ENCODE measurements at places on chromosomes 13 and 19.

DNA sequence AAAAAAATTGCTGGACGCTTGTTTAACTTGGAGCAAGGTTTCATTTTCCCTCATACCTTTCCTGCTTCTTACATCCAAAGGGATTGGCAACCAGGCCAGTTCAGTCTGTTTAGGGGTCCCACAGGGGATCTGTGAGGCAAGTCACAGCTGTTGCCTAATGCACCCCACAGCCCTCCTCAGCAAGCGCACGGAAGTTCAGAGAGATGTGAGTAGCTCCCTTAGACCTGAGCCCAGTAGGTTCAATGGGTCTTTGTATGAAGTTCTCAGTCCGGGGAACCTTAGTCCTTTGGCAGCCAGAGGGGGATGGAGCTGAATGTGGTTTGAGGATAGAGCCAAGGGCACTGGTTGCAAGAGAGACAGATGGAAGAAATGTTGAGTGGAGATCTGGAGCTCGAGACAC, 13.0 kb downstream of the SAMD4B start:
- DNase-seq: no peak

GRCh38 chr13:26425443-26426358, 131.8 kb upstream of the WASF3 start:
- DNase-seq: no peak

GRCh38 chr19:29618871-29619270, 12.8 kb downstream of the POP4 start:
- no peak for DNase-seq

- no peak for DNase-seq
Observed at GRCh38 chr19:17611462-17612244, 56.2 kb downstream of the COLGALT1 start.

DNA sequence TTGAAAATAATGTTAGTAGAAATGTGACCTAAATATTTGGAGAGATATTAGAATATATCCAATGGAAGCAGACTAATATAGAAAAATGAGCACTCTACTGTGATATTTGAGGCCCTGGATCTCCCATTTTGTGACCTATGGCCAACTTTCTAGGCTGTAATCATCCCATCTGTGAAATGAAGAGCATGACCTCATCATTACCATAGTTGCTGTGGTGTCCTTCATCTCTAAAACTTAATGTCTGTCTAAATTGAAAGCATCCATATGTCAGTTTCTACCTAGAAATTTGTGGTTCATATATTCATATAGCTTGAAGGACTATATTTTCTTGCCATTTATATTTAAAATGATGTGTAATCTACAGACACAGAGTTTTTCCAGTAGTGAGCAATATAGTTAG, 41.6 kb downstream of the PAN3 start:
- DNase-seq: no peak

GRCh38 chr19:33412601-33413425, 39.3 kb downstream of the CEBPG start:
- DNase-seq: no peak

- DNase-seq: no peak
Observed at GRCh38 chr19:41166944-41167804, 25.8 kb upstream of the CYP2S1 start.

GRCh38 chr19:723714-724113, 15.0 kb downstream of the PALM start:
- no peak for DNase-seq

DNA sequence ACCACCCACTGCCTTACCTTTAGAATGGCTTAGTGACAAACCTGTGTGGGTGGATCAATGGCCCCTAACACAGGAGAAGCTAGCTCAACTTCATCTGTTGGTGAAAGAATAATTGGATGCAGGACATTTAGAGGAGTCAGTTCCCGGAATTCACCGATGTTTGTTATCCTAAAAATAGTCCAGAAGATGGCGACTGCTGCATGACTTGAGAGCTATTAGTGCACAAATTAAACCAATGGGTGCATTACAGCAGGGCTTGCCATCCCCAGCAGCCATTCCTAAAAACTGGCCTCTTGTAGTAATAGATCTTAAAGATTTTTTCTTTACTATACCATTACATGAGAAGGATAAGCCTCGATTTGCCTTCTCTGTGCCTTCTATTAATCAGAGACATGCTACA, 46.8 kb upstream of the ZNF726 start:
- no peak for DNase-seq

- no peak for DNase-seq
Observed at GRCh38 chr19:51166846-51167490, 24.9 kb downstream of the SIGLEC7 start.

- DNase-seq: no peak
Observed at GRCh38 chr19:14719162-14719561, 29.3 kb downstream of the ZNF333 start.

Measured in activated T-cell treated with anti-CD3 and anti-CD28 coated beads for 24 hours (primary cell).